Central memory CD8-positive, alpha-beta T cell (primary cell): ENCODE measurements at places on chromosomes 4 and X.

DNA sequence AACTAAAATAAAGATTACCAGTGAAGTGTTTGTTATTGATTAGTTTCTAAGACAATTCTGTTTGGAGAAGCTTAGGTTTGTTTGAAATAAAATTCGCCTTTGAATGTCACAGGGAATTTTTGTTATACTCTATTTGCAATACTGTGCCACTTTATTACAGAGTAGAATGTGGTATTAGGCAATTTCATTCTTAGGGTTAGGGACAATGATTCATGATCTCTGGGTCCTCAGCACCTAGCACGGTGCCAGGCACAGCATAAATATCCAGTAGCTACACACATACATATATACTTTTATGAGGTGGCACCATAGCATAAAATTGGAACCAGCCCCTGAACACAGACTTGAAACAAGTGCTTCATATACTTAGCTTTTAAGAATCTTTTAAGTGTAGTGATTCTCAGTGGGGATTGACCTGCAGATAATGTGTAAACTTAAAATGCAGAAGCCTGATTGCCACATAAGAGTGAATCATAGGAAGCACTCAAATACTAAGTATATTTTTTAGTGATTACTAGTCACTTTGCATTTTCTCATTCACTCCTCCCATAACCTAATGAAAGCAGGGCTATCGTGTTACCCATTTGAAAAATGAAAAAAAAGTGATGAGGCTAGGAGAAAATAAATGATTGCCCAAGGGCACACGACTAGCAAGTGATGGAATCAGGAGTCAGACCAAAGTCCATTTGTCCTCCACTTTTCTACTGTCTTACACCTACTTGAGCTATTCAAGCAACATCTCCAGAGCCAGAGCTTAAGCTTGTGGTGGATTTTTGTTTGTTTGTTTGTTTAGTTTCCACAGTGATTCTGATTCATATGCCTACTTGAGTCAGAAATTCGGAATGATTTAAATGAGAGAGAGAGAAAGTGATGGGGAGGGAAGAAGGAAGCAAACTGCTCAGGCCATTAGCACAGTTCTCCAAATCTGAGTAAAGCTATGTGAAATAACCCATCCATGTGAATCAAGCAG, 366.0 kb upstream of the FGF13 start:
- no peaks in the 10 kb centered on the region for H3K27me3 ChIP-seq
- H3K4me3 ChIP-seq, result no peak overlapping the region
- DNase-seq, result no peak
- H3K27ac ChIP-seq, result no peak overlapping the region

GRCh38 chr4:142959173-142959572, 113.1 kb upstream of the INPP4B start:
- H3K36me3 ChIP-seq, result no peaks in the 10 kb centered on the region
- H3K27me3 ChIP-seq, result peaks cover 21% of the 10 kb centered on the region
- no peak for DNase-seq
- H3K4me1 ChIP-seq, result no peaks in the 10 kb centered on the region
- no peak overlapping the region for H3K27ac ChIP-seq

DNA sequence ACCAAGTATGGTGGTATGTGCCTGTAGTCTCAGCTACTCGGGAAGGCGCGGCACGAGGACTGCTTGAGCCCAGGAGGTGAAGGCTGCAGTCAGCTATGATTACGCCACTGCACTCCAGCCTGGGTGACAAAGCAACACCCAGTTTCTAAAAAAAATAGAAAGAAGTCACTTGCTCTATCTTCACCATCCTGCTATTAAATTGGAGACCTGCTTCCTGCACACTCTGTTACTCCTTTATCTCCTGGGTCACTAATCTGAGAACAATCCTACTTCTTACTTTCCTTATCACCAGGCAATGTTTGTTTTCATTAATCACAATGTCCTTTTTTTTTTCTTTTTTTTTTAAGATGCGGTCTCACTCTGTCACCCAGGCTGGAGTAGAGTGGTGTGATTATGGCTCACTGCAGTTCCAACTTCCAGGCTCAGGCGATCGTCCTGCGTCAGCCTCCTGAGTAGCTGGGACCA, 16.2 kb downstream of the PRKX start:
- no peaks in the 10 kb centered on the region for H3K27me3 ChIP-seq
- no peak for DNase-seq
- H3K4me1 ChIP-seq, result peaks cover 39% of the 10 kb centered on the region
- H3K4me3 ChIP-seq, result no peak overlapping the region

GRCh38 chr4:145665773-145666172, 14.2 kb upstream of the C4orf51 start:
- no peak overlapping the region for H3K4me3 ChIP-seq
- no peaks in the 10 kb centered on the region for H3K4me1 ChIP-seq
- no peak for DNase-seq
- no peak overlapping the region for H3K27ac ChIP-seq
- H3K36me3 ChIP-seq, result no peaks in the 10 kb centered on the region
- no peaks in the 10 kb centered on the region for H3K27me3 ChIP-seq

DNA sequence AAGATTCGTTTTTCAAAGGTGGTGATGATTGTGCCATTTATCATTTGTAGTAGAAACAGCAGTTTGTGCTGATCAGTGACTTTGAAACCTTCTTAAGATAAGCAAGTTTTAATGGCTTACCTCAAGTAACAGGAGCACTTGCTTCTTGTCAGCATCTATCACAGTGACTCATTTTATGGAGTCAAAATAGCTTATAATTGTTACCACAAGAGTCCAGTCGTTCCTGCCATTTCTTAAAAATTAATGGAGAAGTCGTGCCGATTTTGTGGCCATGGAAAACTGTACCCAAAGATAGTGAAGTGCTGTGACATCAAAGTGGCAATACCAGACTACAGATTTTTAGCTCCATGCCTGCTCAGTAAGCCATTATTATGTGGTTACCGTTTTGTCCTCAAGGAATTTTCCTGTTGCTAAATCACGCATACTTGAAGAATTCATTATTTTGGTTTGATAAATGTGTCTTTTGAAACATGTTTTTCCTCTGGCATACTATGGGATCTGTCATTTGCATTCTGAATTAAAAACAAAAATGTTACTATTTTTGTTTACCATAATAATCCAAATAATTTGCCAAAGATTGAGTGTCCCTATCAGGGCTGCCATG, 129.9 kb downstream of the CBR4 start:
- no peak overlapping the region for H3K27ac ChIP-seq
- no peak for DNase-seq
- H3K4me3 ChIP-seq, result no peak overlapping the region
- H3K27me3 ChIP-seq, result peaks cover 57% of the 10 kb centered on the region
- peaks cover 13% of the 10 kb centered on the region for H3K4me1 ChIP-seq
- no peaks in the 10 kb centered on the region for H3K36me3 ChIP-seq

GRCh38 chrX:2594491-2594890, 93.7 kb upstream of the DHRSX start:
- H3K27me3 ChIP-seq, result no peaks in the 10 kb centered on the region
- DNase-seq, result no peak
- peaks cover 19% of the 10 kb centered on the region for H3K4me1 ChIP-seq
- no peaks in the 10 kb centered on the region for H3K36me3 ChIP-seq

DNA sequence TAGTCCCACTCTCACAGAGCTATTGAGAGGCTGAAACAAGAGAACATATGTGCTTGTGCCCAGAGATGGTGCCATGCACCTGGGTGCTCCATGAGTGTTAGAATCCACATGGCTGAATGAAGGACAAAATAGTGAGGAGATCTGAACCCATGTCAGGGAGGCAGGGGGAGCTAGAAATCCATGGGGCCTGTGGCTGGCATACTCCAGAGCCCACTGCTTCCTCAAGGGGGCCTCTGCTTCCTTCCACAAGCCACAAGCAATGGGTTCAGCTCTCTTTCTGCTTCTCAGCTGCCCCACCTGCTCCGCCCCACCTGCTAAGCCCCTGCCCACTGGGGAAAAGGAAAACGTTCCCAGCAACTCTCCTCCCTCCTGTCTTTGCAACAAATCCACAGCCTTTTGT, 46.1 kb downstream of the PJA1 start:
- H3K4me3 ChIP-seq, result no peak overlapping the region
- H3K27me3 ChIP-seq, result no peaks in the 10 kb centered on the region
- H3K4me1 ChIP-seq, result no peaks in the 10 kb centered on the region
- no peak overlapping the region for H3K27ac ChIP-seq
- no peak for DNase-seq

- DNase-seq, result no peak
- H3K4me3 ChIP-seq, result no peak overlapping the region
- H3K36me3 ChIP-seq, result no peaks in the 10 kb centered on the region
- H3K27ac ChIP-seq, result no peak overlapping the region
- H3K4me1 ChIP-seq, result no peaks in the 10 kb centered on the region
These were observed 186.6 kb downstream of the SOX3 start for GRCh38 chrX:140318296-140318695.

DNA sequence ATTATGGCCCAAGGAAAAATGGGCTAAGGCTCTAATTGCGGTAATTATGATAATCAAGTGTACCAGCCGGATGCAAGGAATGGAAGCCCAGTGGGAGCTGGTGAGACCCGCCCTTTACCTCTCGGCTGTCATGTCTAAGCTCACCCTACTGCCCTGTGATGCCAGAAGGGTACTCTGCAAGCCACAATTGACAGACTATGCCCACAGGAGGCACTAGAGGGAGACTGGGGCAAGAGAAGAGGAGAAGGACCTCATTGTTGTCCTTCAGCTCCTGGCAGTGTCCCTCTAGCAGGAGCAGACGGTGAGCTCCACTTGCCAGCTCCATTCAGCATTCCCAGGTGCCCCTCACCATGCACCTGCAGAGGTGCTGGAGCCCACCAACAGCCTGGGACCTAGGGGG, 141.8 kb downstream of the SMIM20 start:
- no peak for DNase-seq
- no peak overlapping the region for H3K4me3 ChIP-seq
- no peaks in the 10 kb centered on the region for H3K4me1 ChIP-seq
- H3K27ac ChIP-seq, result no peak overlapping the region

DNA sequence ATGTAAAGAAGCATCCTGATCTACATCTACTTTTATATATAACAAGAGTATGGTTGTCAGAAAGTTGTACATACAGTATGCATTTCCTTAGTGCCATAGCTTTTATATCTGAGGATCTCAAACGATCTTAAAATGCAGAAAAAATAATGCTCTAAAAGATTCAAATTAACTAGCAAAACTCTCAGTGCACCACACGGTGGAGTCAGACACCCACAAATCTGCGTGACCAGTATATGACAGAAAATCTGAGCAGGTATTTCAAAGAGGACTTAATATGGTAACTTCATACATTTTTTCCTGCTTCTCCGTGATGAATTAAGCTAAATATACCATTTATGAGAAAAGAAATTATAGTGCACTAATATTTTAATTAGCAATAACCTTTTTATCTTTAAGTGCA, 803.0 kb downstream of the DMD start:
- H3K4me3 ChIP-seq, result no peak overlapping the region
- DNase-seq, result no peak
- no peaks in the 10 kb centered on the region for H3K4me1 ChIP-seq
- no peak overlapping the region for H3K27ac ChIP-seq
- H3K36me3 ChIP-seq, result no peaks in the 10 kb centered on the region
